ENCODE measurements at places on chromosomes 12 and 14.
A peak's percentile ranks its signal among the peaks of the same experiment; 100 is the strongest.

GRCh38 chr14:105411017-105411941, 8.3 kb upstream of the MTA1 start:
- DNase-seq: peak; percentile 67

DNA sequence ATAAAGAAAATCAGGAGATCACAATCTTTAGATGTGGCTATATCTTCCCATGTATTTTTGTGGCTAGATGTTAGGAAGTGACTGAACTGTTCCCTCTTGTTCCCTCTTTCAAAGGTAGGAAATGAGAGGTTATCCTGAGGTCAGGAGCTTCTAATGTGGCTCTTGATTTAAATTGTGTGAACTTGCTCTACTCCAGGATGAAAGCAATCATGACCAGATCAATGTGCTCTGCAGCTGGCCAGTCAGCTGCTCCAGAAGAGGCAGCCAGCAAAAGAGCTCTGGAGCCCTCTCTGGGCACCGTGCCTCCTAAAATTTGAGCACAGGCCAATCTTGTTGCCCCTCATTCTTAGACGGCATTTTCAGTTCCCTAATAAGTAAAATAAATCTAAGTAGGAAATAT, 32.0 kb downstream of the CDK17 start:
- DNase-seq: no peak

- DNase-seq: no peak
Observed at GRCh38 chr12:123135688-123136087, 15.2 kb downstream of the PITPNM2 start.

DNA sequence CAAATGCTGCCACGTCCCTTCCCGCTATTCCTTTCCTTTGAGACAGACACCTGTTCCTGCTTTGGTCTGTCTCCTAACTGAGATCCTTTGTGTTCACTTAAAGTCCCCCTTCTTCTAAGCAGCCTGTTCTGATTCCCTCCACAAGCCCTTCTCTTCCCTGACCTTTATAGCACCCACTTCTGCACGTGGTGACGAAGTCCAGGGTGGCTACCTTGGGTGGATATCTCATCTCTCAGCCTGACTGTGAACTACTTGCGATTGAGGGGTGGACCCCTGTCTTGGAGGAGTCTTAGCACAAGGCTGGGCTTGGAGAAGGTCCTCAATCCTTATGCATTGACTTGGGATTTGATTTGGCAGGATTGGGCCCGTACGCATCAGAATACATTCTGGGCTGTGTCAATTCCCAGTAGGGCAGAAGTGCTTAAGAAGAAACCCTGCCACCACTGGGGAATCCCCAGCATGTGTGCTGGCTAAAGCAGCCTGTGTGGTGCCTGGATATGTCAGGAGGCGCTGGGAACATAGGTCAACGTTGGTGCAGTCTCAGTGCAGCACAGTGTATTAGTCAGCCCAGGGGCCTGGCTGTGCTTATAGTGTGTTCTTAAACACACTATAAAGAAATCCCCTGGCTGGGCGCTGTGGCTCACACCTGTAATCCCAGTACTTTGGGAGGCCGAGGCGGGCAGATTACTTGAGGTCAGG, 23.6 kb downstream of the KRT80 start:
- peak; percentile 74 for DNase-seq

GRCh38 chr12:131028587-131029338, 75.1 kb downstream of the ADGRD1 start:
- no peak for DNase-seq

GRCh38 chr12:27852117-27852516, 72.1 kb upstream of the MANSC4 start:
- peak; percentile 17 for DNase-seq

All from ELR (cell line).